ENCODE measurements at places on chromosomes 1 and 21.

GRCh38 chr1:90616395-90616794 is 100.7 kb downstream of the BARHL2 start:
- H3K4me1 ChIP-seq, result no peaks in the 10 kb centered on the region
- H3K27me3 ChIP-seq, result no peaks in the 10 kb centered on the region
- H3K27ac ChIP-seq, result no peak overlapping the region

DNA sequence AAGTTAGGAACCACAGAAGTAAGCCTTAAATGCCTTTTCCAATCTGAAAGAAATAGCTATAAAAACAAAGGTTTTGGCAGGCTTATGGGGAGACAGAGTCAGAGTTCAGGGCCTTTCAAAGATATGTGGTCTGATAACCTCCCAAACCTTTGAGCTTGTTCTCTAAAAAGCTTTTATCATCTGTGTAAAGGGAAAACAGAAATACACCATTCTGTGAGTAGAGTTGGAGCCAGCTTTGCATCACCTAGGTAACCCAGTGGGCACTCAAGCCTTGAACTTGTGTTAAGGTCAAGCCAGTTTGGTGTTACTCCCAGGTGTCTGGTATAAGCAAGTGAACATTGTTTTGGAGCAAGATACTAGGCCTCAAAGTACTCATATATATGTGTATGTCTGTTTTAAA is 50.1 kb downstream of the LAMC1 start:
- no peak for DNase-seq
- no peaks in the 10 kb centered on the region for H3K27me3 ChIP-seq
- no peaks in the 10 kb centered on the region for H3K36me3 ChIP-seq
- H3K4me1 ChIP-seq, result no peaks in the 10 kb centered on the region
- H3K4me3 ChIP-seq, result no peak overlapping the region
- H3K27ac ChIP-seq, result no peak overlapping the region

DNA sequence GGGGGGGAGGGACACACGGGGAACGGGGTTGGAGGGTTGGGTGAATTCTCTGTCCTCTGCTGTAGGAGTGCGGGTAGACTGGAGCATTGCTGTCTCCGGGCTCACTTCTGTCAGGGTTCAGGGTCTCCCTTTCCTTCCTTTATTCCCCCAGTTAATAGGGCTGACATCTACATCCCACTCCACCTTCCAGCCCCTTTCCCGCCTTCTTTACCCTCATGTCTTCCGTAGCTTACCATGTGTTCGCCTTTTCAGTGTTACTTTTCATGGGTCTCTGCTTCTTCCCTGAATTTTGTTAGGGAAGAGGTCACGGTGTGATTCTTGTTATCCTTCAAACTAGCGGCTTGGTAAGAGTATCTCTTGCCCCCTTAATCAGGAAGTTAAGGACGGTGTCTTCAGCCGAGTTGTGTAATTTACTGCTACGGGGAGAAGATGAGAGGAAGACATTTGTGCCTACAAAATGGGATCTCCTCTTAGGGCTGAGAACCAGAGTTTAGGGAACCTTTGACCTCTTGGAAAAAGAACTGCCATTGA is 917 bp downstream of the RAP1A start:
- no peaks in the 10 kb centered on the region for H3K27me3 ChIP-seq
- peak overlapping the region; percentile 86 for H3K4me3 ChIP-seq
- no peaks in the 10 kb centered on the region for H3K36me3 ChIP-seq

DNA sequence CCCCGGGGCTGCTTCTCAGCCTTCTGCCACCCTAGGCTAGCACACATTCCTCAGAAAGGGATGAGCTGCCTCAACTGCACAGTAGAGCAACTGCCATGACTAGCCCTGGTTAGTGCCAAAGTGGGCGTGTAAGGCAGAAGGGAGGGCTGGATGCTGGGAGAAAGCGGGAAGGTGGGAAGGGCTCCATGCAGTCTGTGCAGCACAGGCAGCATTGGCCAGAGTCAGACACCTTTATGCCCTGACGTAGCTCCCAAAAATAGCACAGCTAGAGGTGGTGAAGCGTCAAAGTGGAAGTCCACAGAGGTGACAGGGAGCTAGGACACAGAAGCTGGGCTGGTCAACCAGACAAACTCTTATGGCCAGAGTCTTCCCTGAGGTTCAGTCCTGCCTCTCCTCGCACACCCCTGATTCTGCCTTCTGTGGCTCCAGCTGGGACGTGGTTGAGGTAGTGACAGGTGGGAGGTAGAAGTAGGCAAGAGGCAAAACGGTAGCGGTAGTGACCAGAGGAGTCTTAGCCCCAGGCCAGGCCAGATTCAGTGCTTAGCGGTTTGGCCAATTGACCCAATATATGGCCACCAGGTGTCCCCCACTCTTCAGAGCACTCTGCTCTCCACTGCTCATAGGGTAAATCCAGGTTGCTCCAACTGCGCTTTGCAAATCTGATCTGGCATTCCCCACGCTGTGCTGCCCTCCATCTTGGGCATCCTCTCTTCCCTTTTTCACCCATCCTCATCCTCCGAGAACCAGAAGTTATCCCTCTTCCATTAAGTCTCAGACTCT is 45.6 kb downstream of the DDX20 start:
- no peaks in the 10 kb centered on the region for H3K36me3 ChIP-seq
- no peak overlapping the region for H3K27ac ChIP-seq
- no peak overlapping the region for H3K4me3 ChIP-seq
- DNase-seq, result no peak
- no peaks in the 10 kb centered on the region for H3K27me3 ChIP-seq
- no peaks in the 10 kb centered on the region for H3K4me1 ChIP-seq

GRCh38 chr21:33550772-33551660 is 8.2 kb downstream of the SON start:
- H3K4me1 ChIP-seq, result no peaks in the 10 kb centered on the region
- no peak overlapping the region for H3K27ac ChIP-seq
- no peak for DNase-seq
- H3K27me3 ChIP-seq, result no peaks in the 10 kb centered on the region
- peaks cover 24% of the 10 kb centered on the region for H3K36me3 ChIP-seq

GRCh38 chr1:150009604-150010392 is 728 bp downstream of the OTUD7B start:
- peak; percentile 37 for DNase-seq
- H3K4me1 ChIP-seq, result no peaks in the 10 kb centered on the region
- H3K27me3 ChIP-seq, result no peaks in the 10 kb centered on the region
- H3K4me3 ChIP-seq, result peak overlapping the region; percentile 91

DNA sequence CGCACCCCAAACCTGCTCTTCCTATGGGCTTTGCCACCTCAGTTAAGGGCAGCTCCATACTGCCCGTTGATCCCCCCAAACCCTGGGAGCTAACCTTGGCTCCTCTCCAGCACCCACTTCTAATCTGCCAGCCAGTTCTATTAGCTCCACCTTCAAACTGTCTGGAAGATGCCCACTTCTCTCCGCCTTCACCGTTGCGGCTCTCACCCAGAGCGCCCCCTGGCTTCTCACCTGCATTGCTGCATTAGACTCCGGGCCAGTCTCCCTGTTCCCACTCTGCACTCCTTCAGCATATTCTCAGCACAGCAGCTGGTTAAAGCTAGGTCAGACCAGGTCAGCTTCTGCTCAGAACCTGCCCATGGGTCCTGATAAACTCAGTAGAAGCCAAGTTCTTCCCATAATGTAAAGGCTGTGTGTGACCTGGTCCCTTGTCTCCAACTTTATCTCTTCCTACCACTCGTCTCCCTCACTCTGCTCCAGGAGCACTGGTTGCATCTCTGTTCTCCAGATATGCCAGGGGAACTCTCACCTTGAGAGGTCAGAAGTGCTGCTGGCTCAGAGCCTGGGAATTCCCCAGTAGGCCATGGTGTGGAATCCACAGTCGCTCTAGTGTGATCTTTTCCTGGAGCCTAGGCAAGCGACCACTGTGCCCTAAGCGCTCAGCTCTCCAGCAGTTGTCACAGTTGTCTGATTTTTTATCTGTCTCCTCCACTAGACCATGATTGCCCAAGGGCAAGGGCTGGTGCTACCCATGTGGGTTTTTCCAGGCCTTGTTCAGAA is 150.3 kb downstream of the HMGB4 start:
- H3K36me3 ChIP-seq, result no peaks in the 10 kb centered on the region
- H3K4me3 ChIP-seq, result no peak overlapping the region
- no peak for DNase-seq
- no peaks in the 10 kb centered on the region for H3K27me3 ChIP-seq
- H3K4me1 ChIP-seq, result no peaks in the 10 kb centered on the region

DNA sequence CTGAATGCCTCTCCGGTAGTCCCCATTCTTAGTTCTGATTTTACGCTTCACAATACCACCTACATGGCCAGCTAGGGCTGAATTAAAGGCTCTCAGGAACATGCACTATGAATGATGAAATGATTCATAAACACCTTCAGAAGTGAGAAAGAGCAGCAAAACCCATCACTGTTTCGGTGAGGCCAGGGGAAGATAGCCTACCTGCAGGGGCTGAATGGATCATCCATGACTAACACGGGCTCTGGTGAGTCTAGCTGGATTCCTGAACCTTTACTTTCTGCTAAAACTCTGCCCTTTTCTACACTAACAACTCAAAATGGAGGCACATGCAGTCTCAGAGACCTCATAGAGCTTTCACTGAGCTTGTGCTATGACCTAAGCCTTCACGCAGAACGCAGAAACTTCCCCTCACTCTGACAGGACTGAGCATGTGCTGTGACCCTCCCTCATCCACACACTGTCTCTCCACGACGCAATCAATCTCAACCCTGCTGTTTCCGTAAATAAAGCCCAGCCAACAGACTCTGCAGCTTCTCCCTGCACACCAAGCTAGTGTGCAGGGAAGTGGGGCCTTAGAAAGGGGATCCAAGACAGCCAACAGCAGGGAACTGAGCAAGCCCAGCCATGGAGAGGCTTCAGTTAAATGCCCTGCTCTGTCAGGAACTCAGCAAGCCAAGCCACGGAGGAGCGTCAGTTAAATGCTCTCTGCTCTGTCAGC is 207.8 kb downstream of the SLC45A1 start:
- H3K4me3 ChIP-seq, result peak overlapping the region; percentile 64
- H3K27ac ChIP-seq, result peak overlapping the region; percentile 89
- DNase-seq, result peak; percentile 74
- H3K27me3 ChIP-seq, result no peaks in the 10 kb centered on the region

GRCh38 chr1:27009601-27010197 is 3.0 kb downstream of the TENT5B start:
- no peaks in the 10 kb centered on the region for H3K27me3 ChIP-seq
- H3K36me3 ChIP-seq, result no peaks in the 10 kb centered on the region

- no peaks in the 10 kb centered on the region for H3K27me3 ChIP-seq
- H3K36me3 ChIP-seq, result no peaks in the 10 kb centered on the region
- no peak overlapping the region for H3K4me3 ChIP-seq
- no peak for DNase-seq
- H3K4me1 ChIP-seq, result no peaks in the 10 kb centered on the region
These were observed 250.1 kb downstream of the KAZN start for GRCh38 chr1:14848625-14849024.

GRCh38 chr1:193066606-193067005 is 7.2 kb downstream of the RO60 start:
- H3K36me3 ChIP-seq, result no peaks in the 10 kb centered on the region
- no peak for DNase-seq
- peaks cover 2% of the 10 kb centered on the region for H3K4me1 ChIP-seq
- H3K27ac ChIP-seq, result no peak overlapping the region

DNA sequence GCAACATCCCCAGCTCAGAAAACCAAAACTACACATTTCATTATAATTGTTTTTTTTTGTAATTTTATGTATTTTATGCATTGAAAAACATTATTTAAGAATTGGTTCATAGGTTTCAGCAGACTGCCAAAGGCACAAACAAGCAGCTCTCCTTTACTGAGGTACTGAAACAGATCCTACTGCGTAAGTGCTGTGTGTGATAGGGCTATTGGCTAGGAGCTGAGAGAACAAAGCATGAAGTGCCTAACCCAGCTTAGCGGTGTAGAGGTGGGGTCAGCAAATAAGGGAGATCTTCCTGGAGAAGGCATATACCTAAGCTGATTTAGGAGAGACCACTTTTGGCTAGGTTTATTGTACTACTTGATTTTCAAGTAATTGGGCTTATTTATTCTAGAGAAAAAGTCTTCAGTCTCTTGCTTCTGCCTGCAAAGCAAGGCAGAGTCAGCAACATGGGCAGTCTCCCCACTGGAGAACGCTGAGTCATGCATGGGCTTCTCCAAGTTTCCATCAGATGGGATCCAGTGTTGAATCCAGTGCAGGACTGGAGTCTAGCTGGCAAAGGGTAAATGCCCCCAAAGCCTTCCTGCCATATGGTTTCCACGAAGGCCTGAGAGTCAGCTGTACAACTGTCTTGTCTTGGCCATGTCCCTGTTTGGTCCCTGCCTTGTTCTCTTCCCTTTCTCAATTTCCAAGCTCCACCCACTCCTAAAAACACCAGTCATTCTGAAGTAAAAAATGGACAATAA is 18.0 kb upstream of the YTHDF2 start:
- H3K4me1 ChIP-seq, result no peaks in the 10 kb centered on the region
- DNase-seq, result no peak
- no peak overlapping the region for H3K27ac ChIP-seq
- H3K36me3 ChIP-seq, result no peaks in the 10 kb centered on the region

- no peak for DNase-seq
- no peaks in the 10 kb centered on the region for H3K36me3 ChIP-seq
- H3K4me3 ChIP-seq, result no peak overlapping the region
These were observed 25.7 kb upstream of the ATP2B4 start for GRCh38 chr1:203600782-203601513.

DNA sequence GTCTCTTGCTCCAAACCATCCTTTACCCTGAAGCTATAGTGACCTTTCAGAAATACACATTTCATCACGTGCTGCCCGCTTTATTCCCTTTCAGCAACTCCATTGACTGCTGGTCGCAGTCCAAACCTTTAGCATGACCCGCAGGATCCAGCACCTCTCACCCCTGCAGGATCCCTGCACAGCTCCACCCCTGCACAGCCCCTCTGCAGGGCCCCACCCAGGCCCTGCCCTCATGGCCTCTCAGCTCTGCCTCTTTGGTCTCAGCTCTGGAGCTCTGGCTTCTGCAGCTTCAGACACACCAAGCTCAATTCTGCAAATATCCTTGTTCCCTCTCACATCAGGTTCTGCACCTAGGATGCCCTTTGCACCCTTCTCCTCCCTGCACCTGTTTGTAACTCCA is 264.9 kb upstream of the C1orf174 start:
- H3K4me3 ChIP-seq, result no peak overlapping the region
- H3K36me3 ChIP-seq, result no peaks in the 10 kb centered on the region
- H3K27ac ChIP-seq, result no peak overlapping the region
- no peak for DNase-seq

GRCh38 chr1:116152950-116153691 is 41.9 kb downstream of the MAB21L3 start:
- no peaks in the 10 kb centered on the region for H3K27me3 ChIP-seq
- no peak overlapping the region for H3K4me3 ChIP-seq
- H3K27ac ChIP-seq, result no peak overlapping the region
- H3K36me3 ChIP-seq, result no peaks in the 10 kb centered on the region

DNA sequence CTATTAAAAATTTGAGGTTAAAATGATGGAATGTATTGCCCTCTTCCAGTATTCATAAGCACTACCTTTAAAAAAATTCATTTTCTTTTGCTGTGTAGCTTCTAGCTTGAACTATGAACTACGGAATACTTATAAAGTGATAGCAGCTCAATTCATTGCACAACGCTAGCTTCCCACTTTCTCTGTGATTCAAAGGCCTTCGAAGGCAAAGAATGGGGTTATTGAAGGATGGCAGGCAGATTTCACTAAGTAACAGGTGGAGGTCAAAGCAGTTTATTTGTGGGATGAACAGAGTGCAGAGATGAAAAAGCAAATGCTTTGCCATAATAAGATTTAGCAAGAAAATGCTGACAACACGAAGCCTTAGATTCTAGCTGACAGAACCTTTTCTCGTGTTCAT is 290.6 kb downstream of the NFIA start:
- DNase-seq, result no peak
- no peaks in the 10 kb centered on the region for H3K4me1 ChIP-seq
- no peak overlapping the region for H3K27ac ChIP-seq
- H3K27me3 ChIP-seq, result no peaks in the 10 kb centered on the region
